ENCODE measurements at places on chromosomes 1 and 21.

DNA sequence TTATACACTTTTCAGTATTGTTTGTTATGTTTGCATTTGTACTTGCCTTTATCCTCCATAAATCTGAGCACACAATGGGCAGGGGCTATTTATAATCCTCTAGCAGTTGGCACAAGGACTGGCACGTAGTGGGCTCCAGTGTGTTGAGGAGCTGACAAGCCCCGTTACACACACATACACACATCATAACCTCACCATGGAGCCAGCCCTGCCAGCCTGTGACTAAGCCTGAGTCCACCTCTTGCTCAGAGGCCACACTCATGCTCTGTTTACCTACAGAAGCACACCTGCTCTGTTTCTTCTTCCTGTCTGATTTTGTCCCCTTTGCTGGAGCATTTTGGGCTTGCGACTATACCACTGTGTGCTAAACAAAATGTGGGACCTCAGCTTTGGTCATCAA is 64.5 kb upstream of the SPATA6 start:
- no peak for DNase-seq

DNA sequence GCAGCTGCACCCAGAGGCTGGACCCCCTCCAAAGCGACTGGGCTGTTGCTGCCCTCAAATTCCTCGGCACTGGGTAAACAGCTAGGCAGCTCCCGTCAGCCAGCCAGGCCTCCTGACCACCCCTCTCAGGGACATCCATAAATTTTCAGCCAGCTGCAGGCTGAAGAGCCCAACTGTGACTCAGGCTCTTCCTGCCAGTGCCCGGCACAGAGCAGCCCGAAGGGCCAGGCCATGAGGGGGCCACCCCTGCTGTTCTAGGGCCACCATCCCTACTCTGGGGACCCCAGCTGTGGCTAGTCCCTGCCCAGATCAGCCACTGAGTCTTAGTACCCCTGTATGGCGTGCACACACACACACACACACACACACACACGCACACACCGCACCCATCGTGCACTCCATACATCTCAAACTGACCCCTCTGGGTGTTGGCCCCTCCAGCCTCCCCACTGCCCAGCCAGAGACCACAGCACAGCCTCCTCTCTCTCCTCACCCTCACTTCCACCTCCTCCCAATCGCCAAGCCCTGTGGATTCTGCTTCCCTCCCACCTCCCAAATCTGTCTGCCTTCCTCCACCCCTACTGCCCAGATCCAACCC is 6.2 kb upstream of the LAPTM5 start:
- DNase-seq, result peak; percentile 91

- no peak for DNase-seq
Observed at GRCh38 chr1:41803656-41804055, 115.1 kb downstream of the HIVEP3 start.

DNA sequence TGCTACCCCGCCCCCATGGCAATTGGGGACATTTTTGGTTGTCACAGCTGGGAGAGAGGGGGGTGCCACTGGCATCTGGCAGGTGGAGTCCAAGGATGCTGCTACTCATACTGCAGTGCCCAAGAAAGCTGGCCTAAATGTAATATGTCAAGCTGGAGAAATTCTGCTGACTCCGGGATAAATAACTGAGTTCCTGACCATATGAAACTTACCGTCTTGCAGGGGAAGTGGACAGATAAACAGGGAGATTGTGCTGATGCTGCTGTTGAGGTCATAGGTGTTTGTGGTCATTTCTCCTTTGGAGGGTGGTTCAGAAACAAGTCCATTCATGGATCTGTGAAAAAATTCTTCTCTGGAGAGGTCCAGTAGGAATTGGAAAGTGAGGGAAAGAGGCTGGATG is 54.4 kb downstream of the KAZN start:
- DNase-seq, result no peak

- no peak for DNase-seq
Observed at GRCh38 chr21:29033871-29034270, 9.4 kb downstream of the USP16 start.

GRCh38 chr1:113881661-113882060 is 5.7 kb downstream of the BCL2L15 start:
- no peak for DNase-seq

DNA sequence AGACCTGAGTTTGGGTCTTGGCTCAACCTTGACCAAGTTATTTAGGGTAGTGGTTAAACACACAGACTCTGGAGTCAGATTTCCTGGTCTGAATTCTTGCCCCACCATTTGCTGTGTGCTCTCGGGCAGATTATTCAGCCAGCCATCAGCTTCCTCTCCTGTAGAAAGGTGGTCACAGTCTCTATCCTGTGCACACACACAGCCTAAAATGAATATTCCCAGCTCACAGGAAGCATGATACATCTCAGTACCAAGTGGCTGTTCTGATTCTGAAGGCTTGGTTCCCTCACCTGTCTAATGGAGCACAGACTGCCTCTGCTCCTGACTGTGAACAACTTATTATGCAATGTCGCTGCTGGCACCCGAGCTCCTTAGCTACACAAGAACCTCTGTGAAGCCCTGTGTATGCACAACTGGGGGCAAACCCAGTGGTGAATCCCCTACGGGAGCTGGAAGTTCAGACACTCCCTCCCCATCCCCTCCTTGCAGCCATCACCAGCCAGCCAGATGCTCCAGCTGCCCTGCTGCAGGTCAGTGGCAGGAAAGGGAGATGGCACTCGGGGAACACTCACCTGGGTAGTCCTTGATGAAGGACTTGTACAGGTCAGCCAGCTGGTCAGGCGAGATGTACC is 13.7 kb downstream of the ENO1 start:
- DNase-seq, result no peak

DNA sequence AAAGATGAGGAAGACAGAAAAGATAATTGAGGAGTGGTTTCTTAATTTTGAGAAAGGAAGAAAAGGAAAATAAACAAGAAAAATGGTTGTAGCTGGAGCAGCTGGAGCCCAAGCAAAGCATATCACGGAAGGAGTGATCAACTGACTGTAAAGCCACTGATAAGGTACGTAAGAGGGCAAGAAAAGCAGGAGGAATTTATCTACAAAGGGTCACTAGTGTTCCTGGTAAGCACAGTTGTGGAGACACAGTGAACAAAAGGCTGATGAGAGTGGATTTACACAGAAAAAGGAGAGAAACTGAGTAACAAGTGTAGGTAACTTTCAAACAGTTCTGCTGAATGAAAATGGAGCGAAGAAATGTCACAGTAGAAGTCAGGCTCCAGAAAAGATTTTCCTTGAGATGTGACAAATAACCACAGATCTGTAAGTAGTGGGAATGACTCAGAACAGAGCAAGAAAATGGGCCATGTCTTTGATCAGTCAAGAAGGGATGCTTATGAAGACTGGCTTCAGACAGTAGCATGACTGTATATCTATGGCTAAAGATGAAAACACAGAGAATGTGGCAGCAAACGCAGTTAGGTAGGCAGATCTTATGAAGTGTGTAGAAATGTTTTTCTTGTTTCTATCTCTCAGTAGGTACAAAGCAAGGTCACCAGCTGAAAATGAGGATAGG is 45.6 kb upstream of the RBM34 start:
- DNase-seq, result no peak

- no peak for DNase-seq
Observed at GRCh38 chr1:42735477-42736105, 4.4 kb downstream of the CLDN19 start.

DNA sequence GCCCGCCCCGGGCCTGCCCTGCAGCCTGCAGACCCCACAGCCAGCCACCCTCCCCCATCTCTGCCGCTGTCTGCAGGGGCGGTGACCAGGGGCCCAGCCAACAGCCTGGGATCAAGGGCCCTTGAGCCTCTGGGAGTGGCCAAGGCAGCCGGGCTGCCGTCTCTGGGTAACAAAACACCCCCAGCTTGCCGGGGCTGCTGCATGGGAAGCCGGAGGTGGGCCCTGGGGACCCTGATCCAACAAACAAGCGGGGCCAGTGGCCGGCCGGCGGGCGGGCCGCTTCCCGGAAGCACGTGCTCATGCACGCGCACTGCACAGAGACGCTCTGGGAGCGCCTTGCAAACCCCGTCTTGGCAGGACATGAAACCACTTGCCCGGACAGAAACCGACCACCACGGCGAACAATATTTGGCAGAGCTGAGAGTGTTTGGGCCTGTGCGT is 13.2 kb downstream of the MEGF6 start:
- DNase-seq, result no peak

GRCh38 chr1:19648689-19649088 is 4.6 kb downstream of the NBL1 start:
- no peak for DNase-seq

DNA sequence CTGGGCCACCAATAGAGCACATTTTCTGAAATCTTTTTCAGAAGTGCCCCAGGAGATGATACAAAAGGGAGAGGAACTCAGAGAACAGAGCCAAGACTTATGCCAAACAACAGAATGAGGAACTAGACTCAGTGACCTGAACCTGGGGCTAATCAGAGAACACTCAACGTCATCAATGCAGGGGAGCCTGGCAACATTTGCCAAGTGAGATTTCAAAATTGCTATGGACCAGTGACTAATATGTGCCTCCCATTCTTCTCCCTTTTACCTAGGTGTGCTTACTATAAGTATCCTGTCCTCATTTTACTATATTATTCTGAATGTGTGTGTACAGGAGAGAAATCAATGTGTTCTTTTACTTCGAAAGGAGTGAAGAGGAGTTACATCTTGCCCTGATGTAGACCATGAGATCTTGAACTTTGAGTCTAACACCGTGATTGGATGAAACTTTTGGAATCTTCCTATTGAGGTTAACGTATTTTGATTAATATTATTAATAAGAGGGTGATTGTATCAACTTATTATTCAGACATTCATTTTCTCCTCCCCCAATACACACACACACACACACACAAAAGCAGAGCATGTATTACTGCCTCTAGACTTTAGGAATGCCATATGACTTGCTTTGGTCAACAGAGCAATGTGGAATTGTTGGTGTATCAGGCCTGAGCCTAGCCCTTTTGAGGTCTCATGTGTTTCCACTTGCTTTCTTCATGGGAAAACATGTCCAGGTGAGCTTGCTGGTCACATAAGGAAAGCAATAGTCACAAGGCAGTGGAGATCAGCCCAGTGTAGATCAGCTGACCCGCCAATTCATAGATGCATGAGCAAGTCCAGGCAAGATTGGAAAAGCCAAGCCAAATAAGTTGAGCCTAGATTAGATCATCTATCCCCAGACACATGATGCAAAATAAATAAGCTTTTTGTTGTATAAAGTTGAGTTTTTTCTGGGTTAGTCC is 80.3 kb upstream of the ETS2 start:
- no peak for DNase-seq

DNA sequence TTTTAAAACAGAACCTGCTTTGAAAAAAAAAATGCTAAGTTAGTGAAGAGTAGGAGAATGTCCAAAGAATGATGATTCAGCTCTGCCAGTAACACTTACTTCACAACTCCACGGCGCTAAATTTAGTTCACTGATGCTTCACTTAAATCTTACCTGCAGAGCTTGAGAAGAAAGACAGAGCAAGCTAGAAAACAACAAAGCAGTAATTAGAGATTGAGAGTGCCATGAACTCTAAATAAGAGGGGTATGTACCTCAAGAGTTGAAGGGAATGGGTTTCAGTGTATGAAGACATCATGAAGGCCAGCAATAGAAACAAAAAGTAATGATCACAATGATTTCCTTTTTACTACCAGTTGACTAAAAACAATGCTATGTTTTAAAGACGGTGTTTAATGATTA is 32.8 kb downstream of the EPRS1 start:
- no peak for DNase-seq

GRCh38 chr1:43789604-43790550 is 82.5 kb downstream of the ST3GAL3 start:
- no peak for DNase-seq

DNA sequence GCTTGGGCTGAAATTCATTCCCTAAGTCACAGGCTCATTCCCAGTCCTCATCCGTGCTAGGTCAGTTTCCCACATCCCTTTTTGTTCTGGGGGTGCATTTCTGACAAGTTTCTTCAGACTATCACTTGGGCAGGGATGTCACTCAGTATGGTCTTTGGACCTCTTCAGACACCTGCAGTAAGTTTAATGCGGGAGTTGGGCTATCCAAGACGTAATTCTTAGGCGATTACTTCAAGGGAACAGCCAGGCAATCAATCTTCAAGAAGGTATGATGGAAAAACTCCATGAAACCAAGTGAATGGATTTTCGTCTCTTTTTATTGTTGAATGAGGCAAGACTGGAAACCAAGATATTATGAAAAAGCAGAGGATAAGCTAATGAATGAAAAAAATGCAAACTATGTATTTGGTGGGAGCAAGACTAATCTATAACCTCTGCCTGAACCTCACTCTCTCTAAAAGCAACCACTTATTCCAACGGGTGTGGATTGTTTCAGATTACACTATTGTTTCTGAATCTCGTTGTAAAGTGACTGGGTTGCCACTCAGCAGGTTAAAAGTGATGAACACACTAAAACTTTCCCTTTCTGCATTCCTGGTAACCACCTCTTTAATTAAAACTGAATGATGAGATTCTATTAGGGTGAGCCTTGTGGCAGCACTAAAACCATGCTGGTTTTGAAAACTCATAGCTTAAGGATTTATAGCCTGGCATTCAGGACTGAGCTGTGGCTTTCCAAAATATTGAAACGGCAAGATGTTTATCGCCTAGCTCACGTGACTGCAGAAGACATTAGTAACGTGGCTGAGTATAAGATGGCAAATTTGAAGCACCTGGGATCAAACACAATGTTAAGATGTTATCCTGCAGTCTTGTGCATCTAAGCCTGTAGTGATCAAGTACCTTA is 1.1 kb downstream of the RASAL2 start:
- no peak for DNase-seq

- peak; percentile 82 for DNase-seq
Observed at GRCh38 chr1:150621497-150622302, 7.7 kb downstream of the ENSA start.

DNA sequence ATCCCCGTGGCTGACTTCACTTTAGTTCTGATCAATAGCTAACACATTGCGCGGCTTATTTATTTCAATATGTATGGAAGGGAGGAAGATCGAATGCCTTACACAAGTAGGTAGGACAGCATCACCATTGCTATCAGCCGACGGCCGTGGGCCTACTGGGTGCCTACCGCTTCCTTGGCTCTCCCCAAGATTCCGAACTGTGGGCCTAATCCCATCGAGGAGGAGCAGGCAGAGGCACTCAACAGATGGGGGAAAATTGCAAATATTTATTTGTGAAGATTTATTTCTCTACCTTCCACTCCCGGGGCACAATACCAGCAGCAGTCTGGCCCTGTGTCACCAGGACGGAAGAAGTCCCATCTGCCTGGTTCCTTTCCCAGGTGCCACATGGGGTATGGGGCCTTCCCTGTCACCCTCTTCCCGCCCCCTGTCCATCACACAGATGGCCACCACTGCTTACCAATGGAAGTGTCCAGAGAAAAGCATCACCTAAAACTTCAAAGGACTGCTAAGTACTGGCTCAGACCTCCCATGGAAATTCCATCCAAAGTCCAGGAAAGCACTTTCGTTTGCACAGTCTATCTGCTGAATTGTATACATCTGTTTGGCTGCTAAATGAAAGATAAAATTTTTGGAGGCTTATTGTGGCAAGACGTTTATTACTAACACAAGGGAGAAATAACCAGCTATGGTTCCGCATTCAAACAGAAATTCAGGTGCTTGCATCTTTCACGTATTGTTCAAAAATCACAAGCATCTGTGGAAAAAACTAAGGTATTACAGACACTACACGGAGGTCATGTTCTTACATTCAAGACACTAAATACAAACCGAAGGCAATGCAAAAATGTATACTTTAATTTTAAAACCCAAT is 11.8 kb downstream of the AGT start:
- DNase-seq, result no peak
